Progenitor cell of endocrine pancreas (in vitro differentiated cells): ENCODE measurements at places on chromosomes 7 and 10.

- no peak for DNase-seq
Measured at GRCh38 chr10:22693371-22693784, 21.0 kb downstream of the PIP4K2A start.

GRCh38 chr7:120131096-120131839 lies 141.7 kb upstream of the KCND2 start:
- no peak for DNase-seq

DNA sequence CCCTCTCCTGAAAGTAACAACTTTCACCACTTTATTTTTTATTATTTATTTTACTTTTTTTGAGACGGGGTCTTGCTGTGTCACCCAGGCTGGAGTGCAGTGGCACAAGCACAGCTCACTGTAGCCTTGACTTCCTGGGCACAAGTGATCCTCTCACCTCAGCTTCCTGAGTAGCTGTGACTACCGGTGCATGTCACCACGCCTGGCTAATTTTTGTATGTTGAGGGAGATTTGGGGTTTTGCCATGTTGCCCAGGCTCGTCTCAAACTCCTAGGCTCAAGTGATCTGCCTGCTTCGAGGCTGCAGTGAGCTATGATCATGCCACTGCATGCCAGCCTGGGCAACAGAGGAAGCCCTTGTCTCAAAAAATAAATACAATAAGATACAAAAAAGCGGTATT lies 14.9 kb upstream of the SLIT1 start:
- no peak for DNase-seq

GRCh38 chr10:27153845-27154193 lies 365 bp downstream of the YME1L1 start:
- no peak for DNase-seq

GRCh38 chr7:112484671-112485167 lies 3.9 kb downstream of the LSMEM1 start:
- no peak for DNase-seq

- DNase-seq: no peak
Measured at GRCh38 chr7:4904346-4904745, 20.8 kb upstream of the RADIL start.

DNA sequence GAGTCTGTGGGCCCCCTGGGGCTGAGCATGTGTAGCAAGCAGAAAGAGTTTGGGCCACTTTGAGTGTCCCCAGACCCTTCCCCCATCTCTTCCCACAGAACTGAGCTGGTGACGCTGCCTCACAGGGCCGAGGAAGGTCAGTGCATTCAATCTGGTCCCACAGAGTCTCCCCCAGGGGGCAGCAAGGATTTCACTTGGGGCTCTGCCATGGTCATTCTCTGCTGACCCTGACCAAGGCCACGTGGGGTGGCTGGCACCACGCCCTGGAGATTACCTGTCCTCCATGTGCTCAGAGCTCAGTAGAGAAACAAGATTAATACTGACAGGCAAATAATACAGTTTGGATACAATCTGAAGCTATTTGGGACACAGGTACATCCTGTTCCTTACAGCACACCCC lies 30.2 kb downstream of the ADRA2A start:
- no peak for DNase-seq

- no peak for DNase-seq
Measured at GRCh38 chr10:114996542-114996941, 58.5 kb downstream of the TRUB1 start.

DNA sequence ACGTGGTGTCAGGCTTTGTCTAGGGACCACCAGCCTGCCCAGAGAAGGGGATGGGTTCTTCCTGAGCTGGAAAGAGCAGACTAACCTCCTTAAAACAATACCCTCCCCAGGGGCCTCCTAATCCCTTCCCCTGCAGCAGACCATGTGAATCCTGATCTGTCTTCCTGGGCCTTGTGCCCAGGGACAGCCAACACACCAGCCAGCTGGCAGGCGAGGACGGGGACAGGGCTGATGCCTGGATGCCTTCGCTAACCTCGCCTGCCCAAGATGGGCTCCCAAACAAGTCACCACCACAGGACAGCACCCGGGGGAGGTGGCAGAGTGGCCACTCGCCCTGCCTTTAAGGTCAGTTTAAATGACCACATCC lies 17.6 kb downstream of the PODXL start:
- DNase-seq: no peak

- peak; percentile 18 for DNase-seq
Measured at GRCh38 chr10:27558612-27559020, 54.5 kb downstream of the RAB18 start.

- DNase-seq: no peak
Measured at GRCh38 chr7:157276731-157277562, 59.9 kb upstream of the DNAJB6 start.

DNA sequence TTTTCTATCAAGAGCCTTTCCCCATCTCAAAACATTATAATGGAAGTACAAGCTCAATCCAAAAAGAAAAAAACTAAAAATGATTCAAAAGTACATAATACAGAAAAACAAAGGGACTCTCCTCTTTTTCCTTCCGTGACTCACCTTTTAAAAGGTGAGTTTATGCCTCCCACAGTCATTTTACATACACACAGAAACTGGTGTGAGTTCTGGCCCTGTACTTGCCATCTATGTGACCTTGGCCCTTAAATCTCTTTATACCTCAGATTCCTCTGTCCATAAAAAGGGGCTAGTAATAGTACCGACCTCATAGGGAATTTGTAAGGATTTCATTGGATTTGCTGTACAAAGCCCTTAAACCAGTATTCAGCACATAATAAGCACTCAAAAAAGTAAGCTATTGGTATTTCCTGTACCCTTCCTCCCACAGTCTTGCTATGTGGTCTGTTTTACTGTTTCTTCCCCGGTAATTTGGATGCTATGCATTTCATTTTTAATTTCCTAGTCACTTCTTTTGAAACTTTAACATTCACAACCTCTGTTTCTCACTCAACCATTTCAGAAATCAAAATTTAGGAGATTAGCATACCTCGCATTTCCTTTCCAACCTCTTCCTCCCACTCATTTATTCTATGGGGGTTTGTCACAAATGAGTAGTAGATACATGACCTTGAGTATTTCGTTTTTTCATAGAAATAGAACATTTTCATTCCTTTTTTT lies 39.0 kb downstream of the STK17A start:
- DNase-seq: no peak

DNA sequence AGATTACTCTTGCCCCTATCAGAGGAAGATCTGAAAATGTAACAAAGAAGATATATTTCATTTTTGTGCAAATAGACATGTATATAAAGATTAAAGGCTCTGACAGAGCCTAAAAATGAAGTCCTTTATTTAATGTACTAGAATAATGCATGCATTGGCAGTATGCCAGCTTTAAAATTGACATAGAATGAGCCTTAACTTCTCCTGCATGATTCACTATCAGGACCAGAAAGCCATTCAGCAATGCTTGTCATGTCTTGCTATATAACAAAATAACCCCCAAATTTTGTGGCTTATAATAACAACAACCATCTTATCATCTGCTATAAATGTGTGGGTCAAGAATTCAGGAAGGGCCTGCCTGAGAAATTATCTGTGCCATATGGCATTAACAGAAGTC lies 411.9 kb downstream of the GRM8 start:
- no peak for DNase-seq

- DNase-seq: no peak
Measured at GRCh38 chr10:133336577-133337369, at the start of gene CALY. TSS of gene CALY (minus strand) at chr10:133336896. CDS start at chr10:133328989, 7,907 bp downstream.

DNA sequence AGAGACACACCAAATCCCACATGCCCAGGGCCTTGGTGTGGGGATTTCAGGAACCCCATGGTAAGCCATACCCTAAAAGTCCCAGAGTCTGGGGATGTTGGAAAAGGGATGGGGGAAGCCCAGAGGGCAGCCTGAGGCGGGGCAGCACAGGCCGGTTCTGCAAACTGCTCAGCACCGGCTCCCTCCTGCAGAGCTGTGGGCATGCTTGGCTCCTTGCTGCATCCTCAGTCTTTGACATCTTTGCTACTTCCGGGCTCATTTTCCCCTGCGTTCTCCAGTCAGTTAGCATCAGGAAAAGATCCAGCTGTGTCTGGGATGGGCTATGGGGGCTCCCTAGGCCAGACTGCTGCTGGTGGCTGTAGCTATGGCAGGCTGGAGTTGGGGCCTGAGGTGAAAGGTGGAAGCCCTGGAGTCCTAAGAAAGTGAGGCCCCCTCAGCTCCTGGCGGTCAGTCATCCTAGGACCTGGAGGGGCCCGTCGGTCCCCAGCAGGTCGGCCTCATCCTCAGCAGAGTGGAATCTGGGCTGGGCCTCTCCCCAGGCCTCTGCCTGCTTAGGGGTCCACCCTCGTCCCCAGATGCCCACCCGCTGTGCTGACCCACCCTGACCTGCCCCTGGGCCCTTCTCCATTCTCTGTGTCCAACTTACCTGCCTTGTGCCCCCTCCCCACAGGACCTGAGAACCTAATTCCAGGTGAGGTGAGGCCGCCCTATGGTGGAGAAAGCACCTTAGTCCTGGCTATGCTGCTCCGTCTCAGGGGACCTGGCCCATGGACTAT lies 9.3 kb downstream of the TBATA start:
- no peak for DNase-seq

DNA sequence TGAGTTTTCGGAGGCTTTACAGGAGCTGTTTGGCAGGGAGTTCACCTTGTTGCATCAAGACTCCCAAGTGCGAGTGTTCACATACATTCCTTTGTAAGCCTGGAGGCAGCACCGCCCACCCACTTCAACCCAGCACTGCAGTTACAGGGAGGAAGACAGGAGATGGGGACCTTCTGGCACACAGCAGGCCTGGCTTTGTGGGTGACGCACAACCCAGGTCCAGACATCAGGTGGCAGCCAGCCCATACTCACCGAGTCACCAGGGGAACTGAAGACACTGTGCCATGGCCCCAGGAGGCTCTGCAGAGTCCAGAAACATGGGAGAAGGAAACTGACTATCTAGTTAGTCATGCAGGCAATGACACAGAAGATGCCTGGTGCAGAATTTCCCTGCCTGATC lies 305.9 kb upstream of the RNF32 start:
- no peak for DNase-seq

GRCh38 chr10:103692952-103693811 lies 162.2 kb downstream of the SH3PXD2A start:
- no peak for DNase-seq
